ENCODE measurements at places on chromosomes 2 and 18.

GRCh38 chr2:110865188-110865587 lies 132.8 kb downstream of the ACOXL start:
- DNase-seq: no peak

- no peak for DNase-seq
These were observed 970.6 kb upstream of the ACVR2A start for GRCh38 chr2:146874260-146874658.

GRCh38 chr2:101386599-101387150 lies 628 bp downstream of the CREG2 start:
- no peak for DNase-seq

DNA sequence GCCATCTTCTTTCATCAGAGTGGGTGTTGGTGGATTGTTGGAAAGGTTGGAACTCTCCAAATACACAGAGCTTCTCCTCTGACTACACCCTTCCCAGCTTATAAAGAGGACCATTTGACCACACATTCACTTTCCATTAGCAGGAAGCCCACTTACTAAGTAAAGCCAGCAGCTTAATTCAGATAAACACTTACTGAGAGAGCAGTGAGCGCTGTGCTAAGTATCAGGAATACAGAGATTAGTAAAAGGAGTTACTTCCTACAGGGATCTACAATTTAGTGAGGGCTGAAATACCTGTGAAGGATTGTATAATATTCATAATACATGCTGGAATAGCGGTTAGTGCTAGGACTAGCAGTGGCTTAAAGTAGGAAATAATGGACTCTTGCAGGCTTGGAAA lies 343.0 kb downstream of the NYAP2 start:
- no peak for DNase-seq

DNA sequence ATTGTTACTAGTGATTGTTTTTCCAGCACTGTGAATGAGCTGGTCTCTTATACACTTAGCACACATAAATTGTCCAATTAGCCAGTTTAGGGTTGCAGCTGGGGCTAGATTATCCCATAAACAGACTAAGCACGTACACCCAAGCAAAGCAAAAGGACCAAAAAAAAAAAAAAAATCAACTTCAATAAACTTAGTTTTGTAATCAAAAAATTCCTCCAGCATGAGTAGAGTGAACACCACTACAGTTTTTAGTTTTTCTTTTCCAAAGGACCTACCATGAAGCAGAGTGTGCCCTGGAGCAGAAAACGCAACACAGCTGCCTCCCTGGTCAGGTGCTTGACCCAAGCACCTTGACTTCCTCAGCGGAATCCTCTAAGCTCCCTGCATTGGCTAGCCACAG lies 249.4 kb upstream of the SLC14A2 start:
- no peak for DNase-seq

GRCh38 chr2:23809150-23809549 lies 117.8 kb downstream of the ATAD2B start:
- no peak for DNase-seq

- no peak for DNase-seq
These were observed 333.9 kb downstream of the LPIN1 start for GRCh38 chr2:12080360-12080759.

- DNase-seq: no peak
These were observed 149.0 kb upstream of the HDAC4 start for GRCh38 chr2:239549711-239550255.

DNA sequence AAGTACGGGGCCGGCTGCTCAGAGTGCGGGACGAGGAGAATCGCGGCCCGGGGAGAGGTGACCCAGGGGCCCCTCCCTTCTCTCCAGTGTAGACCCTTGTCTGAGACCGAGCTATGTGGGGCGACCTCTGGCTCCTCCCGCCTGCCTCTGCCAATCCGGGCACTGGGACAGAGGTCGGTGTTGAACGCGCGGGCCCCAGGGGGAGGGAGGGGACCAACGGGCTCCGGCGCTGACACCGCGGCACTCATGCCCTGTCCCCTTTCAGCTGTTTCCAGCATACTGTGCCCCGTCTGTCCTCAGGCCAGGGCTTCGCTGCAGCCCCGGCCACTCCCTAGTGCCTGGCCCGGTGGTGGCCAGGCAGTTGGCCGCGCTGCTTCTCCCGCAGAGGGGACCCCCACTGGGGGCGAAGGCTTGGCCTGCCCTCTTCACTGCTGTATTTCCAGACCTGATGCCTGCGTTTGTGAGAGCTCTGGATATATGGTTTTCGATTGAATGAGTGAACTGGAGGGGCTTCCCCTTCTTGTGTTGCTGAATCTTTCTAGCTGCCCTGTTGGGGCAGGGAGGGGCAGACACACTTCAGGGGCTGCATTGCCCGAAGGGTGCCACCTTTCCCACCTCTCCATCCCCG lies 809 bp downstream of the DBI start:
- DNase-seq: peak; percentile 38

Measured in CD4-positive, alpha-beta T cell treated with Interleukin-17A for 1 hour (primary cell).